Cardiac muscle cell (in vitro differentiated cells and primary cell): ENCODE measurements at places on chromosomes 4 and X.
A peak's percentile ranks its signal among the peaks of the same experiment; 100 is the strongest.

- DNase-seq, result no peak
These were observed 44.9 kb downstream of the NAT8L start for GRCh38 chr4:2103843-2104547.

GRCh38 chrX:136745215-136746173, 35.2 kb downstream of the ARHGEF6 start:
- no peak for DNase-seq

- DNase-seq, result no peak
These were observed 35.9 kb downstream of the GYPA start for GRCh38 chr4:144104509-144105130.

DNA sequence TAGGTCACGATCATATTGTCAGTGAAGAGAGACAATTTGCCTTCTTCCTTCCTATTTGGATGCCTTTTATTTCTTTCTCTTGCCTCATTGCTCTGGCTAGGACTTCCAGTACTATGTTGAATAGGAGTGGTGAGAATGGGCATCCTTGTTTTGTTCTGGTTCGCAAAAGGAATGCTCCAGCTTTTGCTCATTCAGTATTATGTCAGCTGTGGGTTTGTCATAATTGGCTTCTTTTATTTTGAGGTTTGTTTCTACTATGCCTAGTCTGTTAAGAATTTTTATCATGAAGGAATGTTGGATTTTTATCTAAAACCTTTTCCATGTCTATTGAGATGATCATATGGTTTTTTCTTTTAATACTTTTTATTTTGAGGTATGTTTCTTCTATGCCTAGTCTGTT, 152.3 kb upstream of the MAD2L1 start:
- DNase-seq, result no peak

DNA sequence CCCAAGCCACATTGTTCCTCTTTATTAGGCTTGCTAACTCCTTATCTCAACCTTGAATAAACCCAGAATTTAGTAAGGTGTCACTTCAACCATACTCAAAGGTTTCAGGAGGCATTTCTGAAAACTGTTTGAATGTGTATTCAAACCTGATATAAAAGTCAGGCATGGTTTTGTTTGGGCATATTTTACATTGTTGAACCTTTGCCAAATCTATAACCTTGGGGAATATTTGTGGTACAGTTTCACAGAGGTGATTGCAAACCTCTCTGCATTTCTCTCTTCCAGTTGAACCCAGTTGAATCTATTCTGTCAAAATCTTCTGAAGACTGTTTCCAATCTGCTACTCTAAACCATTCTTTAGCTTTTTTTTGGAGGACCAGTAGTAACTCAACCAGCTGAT, 409.0 kb downstream of the TECRL start:
- no peak for DNase-seq

DNA sequence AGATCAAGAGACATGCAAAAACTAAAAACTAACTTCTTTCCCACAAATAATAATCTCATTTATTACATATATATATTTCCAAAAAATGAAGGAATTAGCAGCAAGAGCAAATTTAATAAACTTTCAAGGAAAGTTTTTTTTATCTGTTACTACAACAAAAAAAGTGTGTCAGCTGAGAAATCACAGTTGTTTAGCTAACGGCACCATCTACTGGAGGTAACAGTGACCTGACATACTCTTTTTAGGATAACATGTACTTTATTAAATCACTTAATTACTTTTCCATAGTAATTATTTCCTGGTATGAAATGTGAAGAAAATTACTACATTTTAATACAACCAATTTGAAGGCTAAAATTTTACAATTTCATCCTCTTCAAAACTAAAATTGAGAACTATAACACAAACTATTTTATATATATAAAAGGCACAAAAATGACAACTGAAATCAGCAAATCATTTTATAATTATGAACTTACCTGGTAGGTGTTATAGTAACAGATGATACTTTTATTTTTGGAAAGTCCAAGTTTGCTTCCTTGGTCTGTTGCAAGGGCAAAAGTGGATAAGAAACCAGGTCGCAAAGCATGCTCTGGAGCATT, 9.1 kb downstream of the LAMTOR3 start:
- DNase-seq, result peak; percentile 51

- no peak for DNase-seq
These were observed 671 bp downstream of the SLC7A11 start for GRCh38 chr4:138241281-138242075.

GRCh38 chrX:31931225-31931624, 859.4 kb upstream of the FTHL17 start:
- DNase-seq, result no peak

- no peak for DNase-seq
These were observed 4.5 kb upstream of the ZNF732 start for GRCh38 chr4:309807-310206.

DNA sequence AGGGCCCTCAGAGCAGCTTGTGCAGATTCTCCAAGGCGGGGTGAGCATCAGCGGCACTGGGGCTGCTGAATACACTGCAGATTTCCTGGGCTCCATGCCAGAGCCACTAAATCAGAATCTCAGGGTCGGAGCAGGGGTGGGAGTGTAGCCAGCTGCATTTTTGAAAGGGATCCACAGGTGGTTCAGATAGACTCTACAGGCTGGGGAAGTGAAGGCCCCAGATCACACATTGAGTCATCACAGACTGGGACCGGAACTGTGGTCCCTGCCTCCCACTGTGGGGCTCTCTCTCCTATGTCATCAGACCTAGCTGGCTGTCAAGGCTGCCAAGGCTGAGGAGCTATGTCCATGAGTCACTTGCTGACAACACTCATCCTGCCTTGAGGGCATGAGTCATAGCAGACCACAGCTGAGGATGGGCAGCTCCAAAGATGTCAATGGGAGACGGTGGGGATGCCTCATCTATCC, 162.3 kb upstream of the MAMLD1 start:
- peak; percentile 94 for DNase-seq

GRCh38 chr4:172055046-172055445, 241.8 kb downstream of the GALNTL6 start:
- no peak for DNase-seq

GRCh38 chr4:144903953-144904711, 193.9 kb downstream of the ANAPC10 start:
- DNase-seq, result peak; percentile 70

DNA sequence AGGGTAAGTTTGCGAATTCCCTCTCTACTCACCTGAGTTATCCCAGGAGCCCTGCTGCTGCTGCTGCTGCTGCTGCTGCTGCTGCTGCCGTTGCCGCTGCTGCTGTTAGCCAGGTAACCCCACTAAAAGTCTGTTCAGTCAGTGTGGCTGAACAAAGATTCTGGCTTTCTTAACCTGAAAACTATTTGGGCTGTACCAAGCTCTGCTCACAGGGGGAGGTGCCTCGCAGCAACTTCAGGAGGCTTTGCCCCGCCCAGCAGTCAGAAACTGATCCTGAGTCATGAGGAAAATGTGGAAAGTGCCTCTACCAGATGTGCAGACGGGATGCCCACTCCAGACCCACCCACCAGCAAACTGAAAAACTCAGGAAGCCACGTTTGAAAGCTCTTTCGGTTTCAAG, at the start of gene CAPN6:
Gene CAPN6, minus strand, starts transcription at position 145 of the 400 bp plus-strand sequence. CDS start 6,547 bp downstream, outside the sequence.
- DNase-seq, result no peak

- no peak for DNase-seq
These were observed 10.0 kb downstream of the CNKSR2 start for GRCh38 chrX:21384178-21384577.

- DNase-seq, result no peak
These were observed 1.6 kb upstream of the APBB2 start for GRCh38 chr4:41215969-41216293.

DNA sequence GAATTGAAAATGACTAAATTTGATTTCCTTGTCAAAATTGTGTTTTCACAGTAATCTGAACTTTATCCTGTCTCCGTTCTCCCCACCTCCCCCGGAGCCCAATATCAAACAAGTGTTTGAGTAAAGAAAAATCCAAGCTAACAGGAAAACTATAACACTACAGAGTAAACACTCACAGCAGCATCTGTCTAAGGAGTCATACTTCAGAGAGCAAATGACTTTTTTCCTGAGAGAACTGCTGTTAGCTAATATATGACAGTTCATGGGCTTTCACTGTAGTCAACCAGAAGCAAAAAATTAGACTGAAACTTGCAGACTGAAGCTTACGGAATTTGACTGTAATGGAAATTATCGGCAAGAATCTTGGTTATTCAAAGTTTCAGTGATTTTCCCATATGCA, 321.7 kb downstream of the ANKRD50 start:
- DNase-seq, result no peak

DNA sequence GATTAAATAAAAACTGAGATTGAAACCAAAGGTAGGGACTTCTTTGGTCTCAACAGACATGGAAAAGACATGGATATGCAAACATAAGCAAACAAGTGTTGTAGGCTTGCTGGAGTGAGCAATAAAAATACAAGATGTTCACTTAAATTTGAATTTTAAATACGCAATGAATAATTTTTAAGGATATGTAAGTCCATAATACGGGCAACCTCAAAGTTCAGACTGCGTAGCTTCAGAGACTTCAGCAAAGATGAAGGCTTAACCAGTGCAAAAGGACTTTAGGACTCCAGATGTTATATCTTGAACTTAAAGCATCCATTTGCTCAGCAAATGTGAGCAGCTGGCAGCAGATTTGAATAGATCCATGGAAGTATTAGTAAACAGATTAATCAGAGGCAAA, 549.3 kb downstream of the ARAP2 start:
- DNase-seq, result no peak

DNA sequence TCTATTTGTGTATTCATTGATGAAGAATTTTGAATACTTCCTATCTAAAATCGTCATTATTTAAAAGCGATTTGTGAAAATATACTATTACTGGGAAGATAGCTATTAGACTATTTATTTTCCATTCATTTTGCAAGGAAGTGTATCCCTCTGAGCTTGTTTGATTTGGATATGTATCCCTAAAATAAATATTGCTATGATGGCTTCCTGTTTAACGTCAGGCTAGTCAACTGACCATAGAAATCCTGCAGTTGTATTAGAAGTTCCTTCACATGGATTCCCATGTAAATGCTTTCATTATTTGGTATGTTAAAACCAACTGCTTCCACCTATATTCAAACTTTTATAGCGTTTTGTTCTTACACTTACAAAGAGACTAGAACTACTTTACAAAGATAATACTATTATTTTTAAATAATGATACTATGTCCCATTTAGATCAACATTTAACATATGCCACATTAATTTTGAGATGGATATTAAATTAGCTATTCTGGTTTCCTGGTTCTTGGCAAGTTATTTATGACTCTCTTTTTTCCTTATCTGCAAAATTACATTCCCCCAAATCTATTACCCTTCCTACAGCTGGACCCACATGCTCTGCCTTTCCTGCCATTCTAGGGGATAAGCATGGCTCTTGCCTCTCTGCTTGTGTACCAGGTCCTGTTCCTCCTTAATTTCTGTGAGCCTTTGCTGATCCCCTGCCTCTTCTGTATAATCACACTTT, 26.7 kb upstream of the PDE5A start:
- DNase-seq, result no peak

DNA sequence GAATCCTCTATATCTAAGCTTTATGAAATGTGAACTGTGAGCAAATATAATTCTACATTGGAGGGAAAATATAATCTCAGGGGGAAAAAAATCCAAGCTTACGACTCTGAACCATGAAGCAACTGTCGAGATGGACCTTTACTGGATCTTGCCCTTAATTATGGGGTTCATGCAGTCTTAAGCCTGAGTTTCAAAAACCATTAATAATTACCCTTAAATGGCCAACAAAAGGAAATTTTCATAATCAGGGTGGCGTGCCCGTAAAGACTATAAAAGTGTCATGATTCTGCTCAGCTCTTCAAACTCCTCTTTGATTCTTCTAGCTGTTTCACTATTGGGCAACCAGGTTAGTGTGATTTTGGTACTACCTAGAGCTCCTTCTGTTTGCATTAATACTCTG, at the start of gene S100G:
Gene S100G, plus strand, starts transcription at position 301 of the 400 bp plus-strand sequence. CDS start 849 bp downstream, outside the sequence.
- DNase-seq, result no peak

DNA sequence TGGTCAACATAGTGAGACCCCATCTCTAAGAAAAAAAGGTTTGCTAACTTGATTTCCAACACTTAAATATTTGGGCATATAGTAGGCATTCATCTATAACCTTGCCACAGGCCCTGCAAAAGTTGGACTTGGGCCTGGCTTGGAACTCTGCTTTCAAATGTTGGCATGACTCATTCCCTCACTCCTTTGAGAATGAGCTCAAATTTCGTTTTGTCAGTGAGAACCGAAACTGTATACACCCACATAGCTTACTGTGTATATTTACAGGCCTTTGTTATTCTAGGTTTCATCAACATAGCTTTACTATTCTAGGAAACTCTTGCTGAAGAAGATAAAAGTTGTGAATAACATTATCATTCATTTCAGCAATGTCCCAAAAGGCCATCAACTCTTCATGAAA, 88.7 kb upstream of the ELOVL6 start:
- no peak for DNase-seq

GRCh38 chrX:153407736-153408135, 3.5 kb upstream of the ZFP92 start:
- DNase-seq, result no peak

DNA sequence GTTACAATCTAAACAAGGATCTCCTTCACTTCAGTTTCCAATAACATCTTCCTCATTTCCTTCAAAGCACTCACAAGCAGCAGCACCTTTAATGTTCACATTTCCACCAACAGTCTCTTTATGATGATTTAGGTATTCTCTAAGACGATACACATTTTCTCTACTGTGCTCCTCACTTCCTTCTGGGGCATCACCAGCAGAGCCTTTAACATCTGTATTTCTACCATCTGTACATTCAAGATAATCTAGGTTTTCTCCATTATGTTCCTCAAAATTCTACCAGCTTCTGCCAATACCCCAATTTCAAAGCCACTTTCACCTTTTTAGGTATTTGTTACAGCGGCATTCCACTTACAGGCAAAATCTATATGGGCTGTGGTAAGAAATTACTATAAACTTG, 80.6 kb downstream of the FBXW7 start:
- DNase-seq, result no peak

- peak; percentile 70 for DNase-seq
These were observed 12.2 kb upstream of the EDA start for GRCh38 chrX:69603566-69604194.

DNA sequence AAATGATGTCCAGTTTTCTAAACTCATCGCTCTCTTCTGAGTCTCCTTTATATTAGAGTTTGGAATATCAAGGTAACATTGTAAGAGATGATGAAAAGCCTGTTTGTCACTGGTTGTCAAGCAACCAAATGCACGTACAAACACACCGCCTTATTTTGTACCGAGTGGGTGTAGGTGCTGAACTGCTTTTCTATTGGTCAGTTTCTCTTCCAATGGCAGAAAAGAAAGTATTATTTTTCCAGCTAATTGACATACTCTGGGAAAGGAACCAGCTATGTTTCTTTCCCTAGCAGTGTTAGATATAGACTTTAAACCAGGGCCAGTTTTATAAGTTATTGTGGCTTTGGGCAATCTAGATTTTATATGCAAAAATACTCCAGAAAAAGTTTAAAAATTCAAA, 6.6 kb upstream of the PPM1K start:
- DNase-seq, result peak; percentile 21
